HS-27A (cell line): ENCODE measurements at places on chromosomes 3 and 15.

DNA sequence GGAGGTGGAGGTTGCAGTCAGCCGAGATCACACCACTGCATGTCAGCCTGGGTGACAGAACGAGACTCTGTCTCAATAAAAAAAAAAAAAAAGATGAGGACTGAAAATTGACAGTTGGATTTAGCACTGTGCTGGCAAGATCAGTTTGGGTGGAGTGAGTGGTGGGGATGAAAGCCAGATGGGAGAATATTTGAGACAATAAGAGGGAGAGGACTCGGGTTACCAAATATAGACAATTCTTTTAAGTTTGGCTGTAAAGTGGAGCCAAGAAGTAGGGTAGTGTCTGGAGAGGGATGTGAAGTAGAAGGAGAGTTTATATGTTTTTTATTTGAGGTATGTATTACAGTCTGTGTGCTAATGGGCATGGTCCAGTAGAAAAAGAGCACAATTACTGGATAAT is 20.4 kb downstream of the TMOD3 start:
- DNase-seq = no peak

- DNase-seq = no peak
Observed at GRCh38 chr3:37024092-37024491, 30.8 kb downstream of the MLH1 start.

DNA sequence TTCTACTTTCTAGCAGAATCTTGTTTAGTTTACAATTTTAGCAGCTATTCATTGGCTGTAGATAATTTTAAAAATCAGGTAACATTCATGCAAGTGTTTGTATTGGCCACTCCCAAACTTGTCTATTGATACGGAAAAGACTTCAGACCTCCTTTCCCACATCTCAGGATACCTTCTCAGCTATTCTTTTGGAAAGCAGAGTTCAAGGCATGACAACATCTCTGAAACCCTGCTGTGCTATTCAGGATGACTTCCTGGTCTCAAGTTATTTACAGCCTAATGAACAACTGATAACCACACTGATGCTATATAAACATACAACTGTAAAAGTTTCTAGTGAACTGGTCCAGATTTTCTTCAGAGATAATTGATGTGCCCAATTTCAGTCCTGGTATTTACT is 55.8 kb downstream of the DZIP3 start:
- no peak for DNase-seq

DNA sequence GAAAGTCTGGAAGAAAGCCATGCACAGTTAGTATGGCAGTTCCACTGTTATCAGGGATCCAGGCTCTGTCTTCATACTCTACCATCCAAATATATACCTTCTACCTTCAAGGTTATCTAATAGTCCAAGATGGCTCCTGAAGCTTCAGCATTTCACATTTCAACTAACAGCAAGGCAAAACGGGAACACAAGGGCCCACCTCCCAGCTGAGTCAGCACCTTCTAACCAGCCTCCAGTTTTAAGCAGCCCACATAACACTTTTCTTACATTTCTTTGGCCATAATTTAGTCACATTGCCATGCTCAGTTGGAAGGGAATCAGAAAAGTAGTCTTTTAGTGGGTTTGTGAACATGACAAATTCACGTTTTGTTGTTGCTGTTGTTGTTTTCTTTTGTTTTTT is 15.4 kb upstream of the MSL2 start:
- no peak for DNase-seq

- peak; percentile 33 for DNase-seq
Observed at GRCh38 chr15:40217166-40217824, 21.6 kb upstream of the PAK6 start.

DNA sequence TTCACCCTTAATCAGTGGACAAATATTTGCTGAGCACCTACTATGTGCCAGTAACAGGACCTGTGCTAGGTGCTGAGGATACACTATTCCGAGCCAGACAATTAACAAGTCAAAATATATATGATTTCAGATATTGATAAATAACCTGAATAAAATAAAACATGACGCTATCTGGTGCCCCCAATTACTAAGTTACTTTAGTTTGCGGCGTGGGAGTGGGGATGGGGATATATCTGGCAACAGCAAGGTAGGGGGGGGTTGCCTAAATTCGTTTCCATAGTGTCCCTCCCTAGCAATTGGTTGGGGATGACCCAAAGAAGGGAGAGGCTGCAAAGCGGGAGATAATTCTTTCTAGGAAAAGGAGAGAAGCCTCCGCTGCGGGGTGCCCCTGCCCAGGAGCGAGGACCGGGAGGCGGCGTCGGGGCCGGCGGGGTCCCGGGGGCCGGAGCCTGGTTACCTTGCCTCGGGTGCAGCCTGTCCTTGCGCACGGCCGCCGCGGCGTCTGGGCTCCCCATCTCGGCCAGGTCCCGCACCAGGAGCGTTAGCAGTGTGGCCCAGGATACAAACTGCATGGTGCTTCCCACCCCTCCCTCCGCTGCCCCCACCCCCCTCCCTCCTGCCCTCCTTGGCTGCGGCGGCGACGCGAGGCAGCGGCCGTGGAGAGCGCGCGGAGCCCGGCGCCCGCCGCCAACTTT is 567 bp downstream of the ADAMTS9 start:
- DNase-seq = no peak

- no peak for DNase-seq
Observed at GRCh38 chr15:101167411-101167752, 84.5 kb downstream of the CHSY1 start.

- no peak for DNase-seq
Observed at GRCh38 chr3:126923423-126923822, 59.5 kb upstream of the PLXNA1 start.

DNA sequence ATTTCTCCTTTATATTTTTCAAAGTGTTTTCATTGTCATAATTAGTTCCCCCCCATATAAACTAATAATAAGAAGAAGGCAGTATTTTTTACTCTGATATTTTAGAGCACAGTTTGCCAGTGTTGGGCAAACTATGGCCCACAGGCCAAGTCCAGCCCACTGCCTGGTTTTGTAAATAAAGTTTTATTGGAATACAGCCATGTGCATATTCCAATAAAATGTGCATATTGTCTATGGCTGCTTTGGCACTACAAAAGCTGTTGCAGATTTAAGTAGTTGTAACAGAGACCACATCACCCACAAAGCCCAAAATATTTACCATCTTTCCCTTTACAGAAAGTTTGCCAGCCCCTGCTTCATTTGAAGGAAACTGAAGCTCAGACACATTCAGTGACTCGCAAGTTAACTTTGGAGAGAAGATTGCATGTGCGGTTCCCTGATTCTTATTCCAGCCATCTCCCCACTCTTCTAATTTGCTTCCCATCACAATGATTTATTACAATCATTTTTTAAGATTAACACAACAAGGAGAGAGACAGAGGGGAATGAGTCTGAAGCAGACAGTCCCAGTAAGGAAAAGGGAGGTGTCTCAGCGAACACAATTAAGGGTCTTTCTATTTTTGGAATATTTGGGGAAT is 48.9 kb downstream of the RFTN1 start:
- DNase-seq = no peak

DNA sequence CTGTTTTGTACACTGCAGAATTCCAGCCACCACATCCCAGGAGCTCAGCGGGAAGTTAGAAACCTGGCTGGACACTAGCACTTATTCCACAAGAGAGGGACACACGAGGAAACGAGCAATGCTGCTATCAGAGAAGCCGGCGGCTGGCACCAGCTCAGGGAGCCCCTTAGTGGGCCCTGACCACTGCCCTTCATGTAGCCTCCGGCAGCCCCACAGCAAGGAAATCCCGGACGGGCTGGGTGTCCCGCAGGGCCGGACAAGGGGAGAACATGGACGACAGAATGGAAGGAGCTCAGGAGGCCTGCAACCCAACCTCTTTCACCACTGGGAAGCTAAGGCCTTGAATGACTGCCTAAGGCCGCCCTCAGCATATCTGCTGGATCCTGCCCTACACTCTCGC is 32.5 kb downstream of the RBPMS2 start:
- DNase-seq = no peak

GRCh38 chr3:191912616-191913204 is 451.7 kb downstream of the PYDC2 start:
- DNase-seq = no peak

DNA sequence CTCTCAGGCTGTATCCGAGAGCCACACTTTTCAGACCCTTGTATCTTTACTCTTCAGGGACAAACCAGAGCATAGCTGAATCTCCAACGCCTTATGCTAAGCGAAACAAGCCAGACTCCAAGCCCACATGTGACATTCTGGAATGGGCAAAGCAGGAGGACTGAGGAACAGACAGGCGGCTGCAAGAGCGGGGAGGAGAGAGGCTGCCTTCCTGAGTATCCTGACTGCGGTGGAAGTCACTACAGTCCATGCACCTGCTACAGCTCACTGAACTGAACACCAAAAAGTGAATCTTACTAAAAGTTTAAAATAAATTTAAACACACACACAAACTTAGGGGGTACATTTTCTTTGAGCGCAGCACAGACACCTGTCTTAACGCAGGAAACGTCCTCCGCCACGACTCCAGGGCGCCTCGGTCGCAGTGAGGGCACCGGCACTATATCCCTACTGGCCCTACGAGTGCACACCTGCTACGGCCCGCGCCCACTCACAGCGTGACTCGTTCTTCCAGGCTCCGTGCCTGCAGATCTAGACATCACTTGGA is 1.4 kb downstream of the CYFIP1 start:
- DNase-seq = no peak
